ENCODE measurements at places on chromosomes 16 and 17.

- no peak for DNase-seq
Observed at GRCh38 chr17:72422505-72423285, 301.9 kb downstream of the SOX9 start.

DNA sequence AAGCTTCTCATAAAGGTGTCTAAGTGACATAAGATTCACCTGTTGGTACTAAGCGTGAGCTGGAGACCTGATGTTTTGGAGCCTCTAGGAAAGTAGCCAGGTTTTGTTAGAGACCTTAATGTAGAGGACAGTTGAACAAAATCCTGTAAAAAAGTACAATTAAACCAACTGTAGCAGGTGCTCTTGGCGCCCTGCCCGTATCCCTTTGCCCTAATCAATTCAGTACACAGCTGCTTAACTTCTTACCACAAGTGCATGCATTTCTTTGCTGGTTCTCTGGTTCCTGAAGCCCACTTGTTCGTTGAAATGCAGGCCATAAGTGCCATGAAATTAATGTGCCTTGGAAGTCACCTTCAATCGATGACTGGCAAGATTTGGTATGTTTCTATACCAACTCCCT is 24.4 kb downstream of the GLP2R start:
- no peak for DNase-seq

DNA sequence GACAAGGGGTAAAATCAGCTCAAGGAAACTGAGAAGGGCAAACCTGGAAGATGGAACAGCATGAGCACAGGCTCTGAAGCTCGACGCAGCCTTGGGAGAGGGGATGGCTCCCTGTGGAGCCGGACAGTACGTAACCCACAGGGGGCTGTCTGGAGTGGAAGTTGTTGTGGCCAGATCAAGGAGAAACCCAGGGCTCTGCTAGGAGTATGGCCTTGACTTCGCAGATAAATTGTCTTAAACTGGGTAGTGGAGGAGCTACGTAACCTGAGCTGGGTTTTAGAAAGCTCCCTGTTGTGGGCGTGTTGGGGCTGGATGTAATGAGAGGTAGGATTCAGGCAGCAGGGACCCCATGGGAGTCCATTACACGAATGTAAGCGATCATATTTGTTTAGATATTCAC is 25.5 kb upstream of the AXIN2 start:
- DNase-seq, result no peak

- no peak for DNase-seq
Observed at GRCh38 chr17:39236981-39237441, 11.3 kb upstream of the STAC2 start.

GRCh38 chr17:7894866-7895265 is 6.3 kb downstream of the CHD3 start:
- DNase-seq, result no peak

DNA sequence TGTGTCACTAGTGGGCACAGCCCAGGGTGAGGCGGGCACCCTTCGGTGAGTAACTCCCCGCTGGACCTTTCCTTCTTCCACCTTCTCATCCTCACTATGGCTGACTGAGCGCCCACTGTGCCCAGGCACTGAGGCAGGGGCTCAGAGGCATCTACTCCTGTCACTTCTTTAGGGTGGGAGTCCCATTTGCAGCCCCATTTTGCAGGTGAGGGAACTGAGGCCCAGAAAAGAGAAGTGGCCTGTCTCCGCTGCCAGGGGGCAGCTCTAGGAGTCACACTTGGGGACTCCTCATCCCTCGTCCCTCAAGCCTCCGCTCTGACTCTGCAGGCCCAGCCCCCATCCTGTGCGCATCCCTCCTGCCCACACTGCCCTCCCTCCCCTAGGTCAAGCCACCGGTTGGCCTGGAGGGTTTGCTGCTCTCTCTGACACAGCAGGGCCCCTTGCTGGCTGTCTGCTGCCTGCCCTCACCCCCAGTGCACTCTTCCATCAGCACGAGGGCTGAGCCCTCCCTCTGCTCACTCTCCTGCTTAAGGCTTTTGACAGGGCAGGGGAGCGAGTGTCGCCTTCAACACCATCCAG is 62.4 kb downstream of the CNGB1 start:
- DNase-seq, result no peak

GRCh38 chr16:2511128-2511800 is 2.5 kb upstream of the ATP6V0C start:
- DNase-seq, result no peak

DNA sequence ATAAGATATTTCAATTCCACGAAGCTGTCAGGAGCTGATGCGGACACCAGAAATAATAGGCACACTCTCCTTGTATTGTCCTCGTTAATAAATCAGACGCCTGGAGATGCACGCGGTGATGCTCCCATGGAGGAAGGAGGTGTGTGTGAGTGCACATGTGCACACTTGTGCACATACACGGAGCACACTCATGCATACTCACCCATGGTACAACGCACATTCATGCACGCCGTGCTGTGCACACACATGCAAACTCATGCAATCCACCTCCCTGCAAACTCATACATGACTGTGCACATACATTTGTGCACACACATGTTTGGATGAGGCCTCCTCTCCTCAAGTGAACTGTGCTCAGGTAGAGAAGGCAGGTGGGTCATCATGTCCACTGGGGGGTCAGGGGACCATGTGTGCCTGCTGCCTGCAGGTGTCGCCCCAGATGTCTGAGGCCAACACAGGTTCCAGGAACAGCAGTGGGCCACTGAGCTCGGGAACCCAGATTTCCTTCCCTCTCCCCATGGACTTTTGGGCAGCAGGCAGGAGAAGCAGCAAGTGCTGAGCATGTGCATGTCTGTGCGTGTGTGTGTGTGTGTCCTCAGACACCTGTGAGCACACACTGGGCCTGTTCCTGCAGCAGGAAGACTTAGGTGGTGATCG is 165.3 kb downstream of the SDK2 start:
- no peak for DNase-seq

GRCh38 chr17:81914103-81914850 is 3.1 kb upstream of the PCYT2 start:
- DNase-seq, result no peak

GRCh38 chr17:48011405-48012150 is 26.0 kb downstream of the COPZ2 start:
- DNase-seq, result no peak

- DNase-seq, result no peak
Observed at GRCh38 chr17:31067691-31068184, 27.0 kb upstream of the NF1 start.

DNA sequence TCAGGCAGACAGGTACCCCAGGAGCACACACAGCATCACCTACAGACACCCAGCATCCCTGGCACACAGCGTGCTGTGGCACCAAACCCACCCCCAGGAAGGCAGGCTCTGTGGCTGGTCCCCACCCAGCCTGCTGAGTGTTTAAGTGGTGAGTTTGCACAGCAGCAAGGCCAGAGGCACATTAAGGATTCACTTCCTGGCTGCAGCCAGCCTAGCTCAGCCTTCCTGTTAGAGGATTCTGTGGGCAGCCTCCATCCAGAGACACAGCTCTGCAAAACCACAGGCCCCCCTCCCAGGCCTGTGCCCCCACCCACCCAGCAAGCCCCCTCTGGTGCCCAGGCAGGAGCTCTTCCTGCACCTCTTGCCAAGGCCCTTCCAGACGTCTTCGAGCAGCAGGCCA is 36.1 kb upstream of the PHB1 start:
- DNase-seq, result no peak

GRCh38 chr17:49968405-49969133 is 421 bp upstream of the DLX4 start:
- peak; percentile 56 for DNase-seq

DNA sequence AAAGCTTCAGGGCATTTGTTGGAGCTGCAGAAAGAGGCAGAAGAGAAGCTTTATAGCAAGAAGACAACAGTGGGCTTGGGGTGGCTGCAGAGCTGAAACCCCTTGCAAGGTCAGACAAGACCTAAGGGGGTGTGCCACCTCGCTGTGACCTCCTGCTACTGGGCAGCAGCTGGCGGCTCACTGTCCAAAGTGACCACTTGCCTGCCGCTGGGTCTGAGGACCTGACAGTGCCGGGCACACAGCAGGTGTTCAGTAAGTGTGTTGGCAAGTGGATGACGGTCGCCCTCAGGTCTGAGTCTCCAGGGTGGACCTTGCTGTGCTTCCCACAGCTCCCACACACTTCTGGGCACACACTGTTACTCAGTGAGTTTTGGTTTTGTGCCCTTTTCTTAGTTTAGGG is 336.5 kb downstream of the C16orf95 start:
- DNase-seq, result no peak

GRCh38 chr17:35175638-35176415 is 18.4 kb downstream of the SLC35G3 start:
- no peak for DNase-seq

DNA sequence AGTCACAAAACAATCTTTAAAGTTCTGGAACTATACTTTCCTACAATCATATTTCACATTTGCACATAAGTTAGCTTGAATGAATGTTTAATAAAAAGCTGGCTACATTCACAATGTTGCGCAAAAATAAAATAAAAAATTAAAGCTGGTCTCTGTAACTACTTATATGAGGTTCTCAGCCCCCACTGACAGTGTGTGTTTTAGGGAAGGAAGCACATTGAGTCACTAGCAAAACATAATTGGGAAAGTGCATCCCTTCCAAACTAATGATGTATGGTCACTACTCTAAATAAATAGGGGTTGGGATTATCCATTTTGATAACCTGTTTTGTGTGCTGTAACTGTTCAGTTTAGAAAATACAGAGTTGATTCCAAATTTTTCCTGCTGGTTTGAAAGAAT is 251.9 kb downstream of the IRX3 start:
- DNase-seq, result no peak

GRCh38 chr16:61897657-61898056 is 138.6 kb downstream of the CDH8 start:
- no peak for DNase-seq

- no peak for DNase-seq
Observed at GRCh38 chr17:8122924-8123694, 797 bp downstream of the HES7 start.

GRCh38 chr16:29029168-29029994 is 44.5 kb downstream of the LAT start:
- no peak for DNase-seq

DNA sequence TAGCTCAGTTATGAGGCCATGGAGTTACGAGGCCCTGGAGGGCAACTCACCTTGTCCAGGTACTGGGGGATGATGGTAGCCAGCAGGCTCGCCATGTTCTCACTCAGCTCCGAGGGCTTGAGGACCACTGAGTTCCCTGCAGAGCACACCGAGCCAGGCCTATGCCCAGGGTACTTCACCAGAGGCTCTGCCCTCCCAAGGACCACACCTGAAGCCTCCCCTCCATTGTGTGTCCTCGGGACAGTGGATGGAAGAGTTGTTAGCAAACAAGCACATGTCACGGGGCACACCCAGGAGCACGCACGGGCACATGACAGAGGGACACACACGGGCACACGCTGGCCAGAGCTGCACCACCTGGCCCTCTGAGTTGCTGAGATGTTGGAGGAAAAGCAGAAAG is 5.6 kb downstream of the ALDH3A1 start:
- no peak for DNase-seq

- no peak for DNase-seq
Observed at GRCh38 chr16:48378836-48379235, 6.4 kb downstream of the SIAH1 start.

DNA sequence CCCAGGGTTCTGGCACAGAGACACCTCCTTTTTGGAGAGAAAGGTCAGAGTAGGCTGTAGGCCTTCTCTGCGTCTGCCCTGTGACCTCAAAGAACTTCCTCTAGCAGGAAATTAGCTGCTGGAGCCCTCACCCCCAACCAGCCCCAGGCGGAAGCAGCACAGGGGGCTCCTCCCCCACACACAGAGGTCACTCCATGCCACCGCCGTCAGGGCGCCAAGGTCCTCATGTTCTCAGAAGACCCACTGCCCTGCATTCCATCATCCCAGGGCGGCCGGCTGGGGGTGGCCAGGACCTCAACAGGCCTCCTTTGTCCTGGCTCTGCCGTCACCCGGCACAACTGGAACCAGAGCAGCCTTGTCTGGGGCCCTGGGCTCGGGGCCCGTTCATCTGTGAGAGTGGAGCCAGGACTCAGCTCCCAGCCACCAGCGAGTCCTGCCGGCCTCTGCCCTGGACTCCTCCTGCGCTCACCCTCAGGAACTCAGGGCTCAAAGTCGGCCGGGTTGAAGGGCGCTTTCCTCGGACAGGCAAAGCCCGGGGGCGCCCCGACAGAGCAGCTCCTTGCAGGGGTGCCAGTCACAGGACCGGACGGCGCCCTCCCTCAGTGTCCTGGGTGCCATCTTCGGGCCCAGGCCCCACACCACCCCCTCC is 1.2 kb downstream of the TMC6 start:
- DNase-seq, result peak; percentile 58

- no peak for DNase-seq
Observed at GRCh38 chr17:14331225-14331981, 30.5 kb downstream of the HS3ST3B1 start.

DNA sequence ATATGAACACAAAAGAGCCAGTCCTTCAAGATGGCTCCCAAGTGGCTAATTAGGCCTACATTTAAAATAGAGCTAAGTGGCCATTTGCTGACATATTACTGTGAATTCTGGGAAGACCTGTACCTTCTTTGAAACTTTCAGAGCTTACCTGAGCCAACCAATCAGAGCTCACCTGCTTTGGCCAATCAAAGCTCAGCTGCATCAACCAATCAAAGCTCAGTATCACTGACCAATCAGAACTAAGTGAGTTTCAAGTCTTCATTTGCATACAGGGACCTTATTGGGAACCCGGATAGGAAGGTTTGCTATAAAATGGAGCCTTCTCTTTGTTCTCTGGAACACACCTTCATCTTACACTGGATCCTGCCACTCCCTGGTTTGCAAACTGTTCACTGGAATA is 63.7 kb downstream of the FOXL1 start:
- no peak for DNase-seq

GRCh38 chr17:74337834-74338500 is 11.9 kb downstream of the KIF19 start:
- DNase-seq, result no peak

- no peak for DNase-seq
Observed at GRCh38 chr17:67672592-67673335, 45.0 kb upstream of the NOL11 start.

- DNase-seq, result no peak
Observed at GRCh38 chr17:35793257-35793656, 2.2 kb downstream of the MMP28 start.

DNA sequence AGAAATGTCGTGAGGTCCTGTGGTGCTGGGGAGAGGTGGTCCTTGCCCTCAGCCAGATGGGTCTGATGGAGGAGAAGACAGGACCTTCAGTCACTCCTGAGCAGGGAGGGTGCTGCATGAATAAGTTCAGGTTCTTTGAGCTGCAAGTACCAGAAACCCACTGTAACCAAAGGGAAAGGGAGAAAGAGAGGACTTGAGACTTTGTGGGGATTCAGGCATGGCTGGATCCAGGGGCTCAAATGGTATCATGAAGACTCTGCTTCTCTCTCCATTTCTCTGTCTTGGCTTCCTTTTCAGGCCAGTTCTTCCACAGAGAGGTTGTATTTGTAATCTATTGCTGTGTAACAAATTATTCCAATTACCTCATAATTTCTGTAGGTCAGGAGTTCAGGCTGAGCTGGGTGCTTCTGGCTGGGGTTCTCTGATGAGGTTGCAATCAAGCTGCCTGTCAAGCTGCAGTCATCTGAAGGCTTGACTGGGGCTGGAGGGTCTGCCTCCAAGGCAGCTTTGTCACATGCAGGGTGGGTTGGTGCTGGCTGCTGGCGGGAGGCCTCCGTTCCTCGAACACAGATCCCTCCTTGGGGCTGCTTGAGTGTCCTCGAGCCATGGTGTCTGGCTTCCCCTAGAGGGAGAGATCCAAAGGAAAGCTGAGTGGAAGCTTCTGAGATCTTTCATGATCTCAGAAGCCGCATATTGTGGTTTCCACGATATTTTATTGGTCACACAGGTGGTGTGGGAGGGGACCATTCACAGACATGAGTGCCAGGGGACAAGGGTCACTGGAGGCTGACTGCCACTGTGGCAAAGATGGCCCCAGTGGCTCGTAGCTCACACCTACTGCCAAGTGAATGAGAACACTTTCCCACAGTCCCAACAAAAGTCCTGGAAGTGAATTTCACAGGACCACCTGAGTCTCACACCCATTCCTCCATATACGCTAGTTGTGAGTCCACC is 5.9 kb upstream of the ADCY7 start:
- DNase-seq, result no peak

Data from activated gamma-delta T cell (primary cell).